ENCODE measurements at places on chromosomes 5 and 9.

- DNase-seq = no peak
Observed at GRCh38 chr5:177603631-177604030, 3.7 kb downstream of the B4GALT7 start.

GRCh38 chr5:170303549-170303948, 6.0 kb upstream of the LCP2 start:
- no peak for DNase-seq

DNA sequence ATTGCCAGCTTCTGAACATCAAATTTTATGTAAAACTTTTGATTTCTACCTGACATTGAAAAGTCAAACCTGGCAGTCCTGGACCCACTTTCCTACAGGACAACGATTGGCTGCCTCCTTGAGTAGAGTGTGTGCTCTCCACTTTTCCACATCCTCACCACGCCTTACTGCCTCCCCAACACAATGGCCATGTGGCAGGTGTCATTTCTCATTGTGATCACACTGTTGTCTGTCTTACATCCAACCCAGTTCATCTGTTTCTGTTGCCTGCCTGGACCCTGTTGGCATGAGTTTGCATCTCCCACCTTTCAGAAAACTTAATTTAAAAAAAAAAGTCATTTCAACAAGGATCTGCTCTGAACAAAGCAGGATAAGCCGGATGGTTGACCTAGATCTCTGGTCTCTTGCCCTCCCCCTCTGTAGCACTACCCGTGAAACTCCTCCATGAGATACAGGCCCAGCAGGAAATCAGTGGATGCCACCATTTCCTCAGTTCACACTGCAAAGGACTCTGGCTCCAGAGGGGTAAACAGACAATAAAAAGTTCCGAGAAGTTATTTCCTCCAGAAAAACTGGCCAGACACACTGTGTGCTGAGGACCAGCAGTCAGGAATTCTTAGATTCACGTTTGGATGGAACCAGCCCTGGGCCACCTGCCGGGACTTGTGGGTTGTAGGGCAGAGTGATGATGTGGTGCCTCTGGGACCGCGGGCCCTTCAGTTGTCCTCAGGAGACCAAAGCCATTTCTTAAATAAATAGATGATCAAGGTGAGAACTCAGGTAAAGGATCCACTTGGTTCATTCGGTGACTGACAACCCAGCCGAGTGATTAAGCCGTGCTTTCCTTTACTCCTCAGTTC, 48.6 kb downstream of the AMBP start:
- no peak for DNase-seq

- no peak for DNase-seq
Observed at GRCh38 chr9:107242073-107243030, 40.7 kb upstream of the RAD23B start.

GRCh38 chr5:41598011-41598410, 87.6 kb upstream of the PLCXD3 start:
- no peak for DNase-seq

DNA sequence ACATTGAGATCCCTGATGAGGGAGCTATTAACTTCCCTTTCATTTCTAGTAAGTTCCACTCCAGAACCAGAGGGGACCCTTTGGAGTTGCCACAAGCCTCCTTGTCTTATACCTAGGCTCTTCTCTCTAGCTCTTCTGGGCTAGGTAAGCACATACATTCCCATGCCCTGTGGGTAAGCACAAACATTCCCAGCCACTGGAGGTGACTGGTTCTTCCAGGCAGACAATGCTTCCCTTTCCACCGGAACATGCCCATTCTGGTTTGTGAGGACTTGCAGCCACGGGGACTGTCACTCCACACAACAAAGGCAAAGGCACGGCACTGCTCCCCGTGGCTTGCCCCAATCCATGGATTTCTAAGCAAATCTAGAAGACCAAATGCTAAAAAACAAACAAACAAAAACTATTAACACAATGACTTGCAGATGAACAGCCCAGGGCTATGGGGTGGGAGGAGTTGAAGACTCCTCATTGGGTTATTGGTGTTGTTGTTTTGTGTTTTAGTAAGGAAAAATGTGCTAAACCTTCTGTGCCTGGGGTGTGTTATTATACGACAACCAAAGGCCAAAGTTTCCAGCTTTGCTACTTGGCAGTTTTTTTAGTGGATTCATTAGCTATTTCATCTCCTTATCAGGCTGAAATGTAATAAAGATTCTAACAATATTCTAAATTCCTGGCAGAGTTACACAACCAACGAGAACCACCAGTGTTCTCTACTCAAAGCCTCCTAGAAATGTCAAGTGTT, 276.2 kb downstream of the SYK start:
- DNase-seq = no peak

- no peak for DNase-seq
Observed at GRCh38 chr5:148860599-148860998, 34.2 kb downstream of the ADRB2 start.

GRCh38 chr9:137632230-137633161, 13.7 kb downstream of the EHMT1 start:
- DNase-seq = no peak

DNA sequence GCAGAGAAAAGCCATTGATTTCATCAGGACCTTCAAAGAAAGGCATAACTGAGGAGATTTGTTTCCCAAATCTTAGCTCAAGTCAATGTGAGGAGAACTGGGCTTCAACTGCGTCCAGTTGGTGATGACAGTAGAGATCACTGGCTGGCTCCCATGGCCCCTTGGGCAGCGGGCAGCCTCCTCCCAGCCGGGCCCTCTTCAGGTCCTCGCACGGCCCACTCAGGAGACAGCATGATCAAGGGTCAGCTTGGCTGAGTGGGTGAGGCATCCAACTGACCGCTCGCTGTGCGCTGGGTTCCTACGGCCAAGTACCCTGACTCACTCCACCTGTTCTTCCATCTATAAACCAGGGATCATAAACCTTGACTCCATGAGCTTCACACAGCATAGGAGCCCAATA, 274.0 kb downstream of the NSG2 start:
- DNase-seq = no peak

DNA sequence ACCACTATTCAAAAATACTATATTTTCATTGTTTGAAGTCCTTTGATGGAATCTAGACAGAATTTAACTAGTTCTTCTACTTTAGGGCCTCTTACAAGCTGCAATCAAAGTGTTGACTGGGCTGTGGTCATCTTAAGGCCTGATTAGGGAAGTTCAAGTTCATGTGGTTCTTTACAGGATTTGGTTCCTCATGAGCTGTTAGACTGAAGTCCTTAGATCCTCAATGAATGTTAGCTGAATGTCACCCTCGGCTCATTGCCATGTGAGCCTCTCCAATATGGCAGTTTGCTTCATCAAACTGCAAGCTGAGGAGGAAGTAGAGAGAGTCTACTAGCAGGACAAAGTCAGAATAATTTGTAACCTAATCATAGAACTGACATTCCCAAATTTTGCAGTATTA, 135.1 kb downstream of the CSNK1G3 start:
- DNase-seq = no peak

- no peak for DNase-seq
Observed at GRCh38 chr5:73272351-73272750, 99.4 kb downstream of the TMEM174 start.

DNA sequence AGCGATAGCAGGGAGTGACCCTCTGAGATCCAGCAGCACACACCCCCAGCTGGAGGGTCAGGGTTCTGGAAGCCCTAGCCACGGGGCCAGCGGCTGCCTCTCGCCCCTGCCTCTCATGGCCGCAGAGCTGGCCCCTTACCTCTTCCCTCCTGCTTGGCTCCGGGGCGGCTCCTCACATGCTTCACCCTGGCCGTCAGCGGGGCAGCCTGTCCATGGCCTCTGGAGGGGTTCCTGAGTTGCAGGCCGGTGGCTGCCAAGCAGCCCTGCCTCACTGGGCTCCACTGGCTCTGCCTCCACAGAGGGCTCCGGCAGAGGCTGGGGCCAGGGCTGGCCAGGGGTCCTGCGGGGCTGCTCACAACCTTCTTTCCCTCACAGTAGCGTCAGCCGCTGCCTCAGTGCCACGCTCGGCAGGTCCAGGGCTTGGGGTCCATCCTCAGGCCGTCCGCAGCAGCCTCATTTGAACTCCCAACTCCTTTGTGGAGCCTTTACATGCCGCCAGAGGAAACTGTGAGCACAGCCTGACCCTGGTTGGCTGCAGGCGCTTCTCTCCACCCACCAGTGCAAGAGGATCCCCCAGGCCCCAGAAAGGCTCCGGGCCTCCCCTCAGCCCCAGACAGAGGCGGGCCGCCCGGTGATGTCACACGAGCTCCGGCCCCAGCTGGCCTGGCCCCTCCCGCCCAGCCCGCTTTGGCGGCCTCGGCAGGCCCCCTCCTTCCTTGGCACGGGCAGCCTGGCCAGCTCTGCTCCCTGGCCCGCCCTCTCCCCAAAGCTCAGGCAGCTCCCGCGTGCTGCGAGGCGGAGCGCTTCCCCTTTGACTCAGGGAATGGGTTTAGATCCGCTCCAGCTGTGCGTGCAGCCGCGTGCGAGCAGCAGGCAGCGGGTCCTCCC, at the start of gene ANGPTL2:
TSS of gene ANGPTL2 (minus strand) at position 460 of the 888 bp plus-strand sequence. CDS start 13,904 bp downstream, outside the sequence.
- peak; percentile 89 for DNase-seq

DNA sequence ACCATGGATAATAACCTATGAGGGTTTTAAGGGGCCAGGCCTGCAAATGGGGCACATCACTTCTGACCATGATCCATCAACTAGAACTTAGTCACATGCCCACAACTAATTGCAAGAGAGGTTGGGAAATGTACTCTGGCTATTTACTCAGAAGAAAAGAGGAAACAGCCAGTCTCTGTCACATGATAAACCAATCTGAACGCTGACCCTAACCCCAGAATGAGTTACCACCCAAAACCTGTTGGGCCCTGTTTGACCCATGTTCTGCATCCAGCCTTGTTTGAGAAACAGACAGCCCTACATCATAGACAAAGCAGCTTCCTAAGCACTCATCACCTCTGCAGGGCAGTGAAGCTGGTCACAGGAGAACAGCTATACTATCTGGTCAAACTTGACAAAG, 5.8 kb downstream of the MACROH2A1 start:
- DNase-seq = no peak

GRCh38 chr9:31677415-31677814, 707.0 kb upstream of the ACO1 start:
- no peak for DNase-seq

GRCh38 chr9:89999534-90000370, 394.9 kb downstream of the GADD45G start:
- DNase-seq = peak; percentile 29

GRCh38 chr5:68398146-68398812, 182.7 kb downstream of the PIK3R1 start:
- no peak for DNase-seq

DNA sequence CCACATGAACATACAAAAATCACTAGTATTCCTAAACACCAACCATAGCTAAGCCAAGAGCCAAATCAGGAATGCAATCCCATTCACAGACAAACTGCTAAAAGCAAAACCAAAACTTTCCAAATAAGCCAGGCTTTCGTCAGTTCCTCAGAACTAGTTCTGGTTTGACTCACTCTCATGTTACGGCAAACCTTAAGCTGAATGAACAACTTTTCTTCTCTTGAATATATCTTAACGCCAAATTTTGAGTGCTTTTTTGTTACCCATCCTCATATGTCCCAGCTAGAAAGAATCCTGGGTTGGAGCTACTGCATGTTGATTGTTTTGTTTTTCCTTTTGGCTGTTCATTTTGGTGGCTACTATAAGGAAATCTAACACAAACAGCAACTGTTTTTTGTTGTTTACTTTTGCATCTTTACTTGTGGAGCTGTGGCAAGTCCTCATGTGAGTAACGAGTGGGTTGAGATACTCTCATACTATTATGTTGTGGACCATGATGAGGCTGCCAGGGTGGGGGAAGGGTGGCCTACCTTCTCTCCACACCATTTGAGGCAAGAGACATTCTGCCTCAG, at the start of gene PDCD1LG2:
TSS of gene PDCD1LG2 (plus strand) at position 172 of the 572 bp plus-strand sequence. CDS start 12,016 bp downstream, outside the sequence.
- peak; percentile 54 for DNase-seq

DNA sequence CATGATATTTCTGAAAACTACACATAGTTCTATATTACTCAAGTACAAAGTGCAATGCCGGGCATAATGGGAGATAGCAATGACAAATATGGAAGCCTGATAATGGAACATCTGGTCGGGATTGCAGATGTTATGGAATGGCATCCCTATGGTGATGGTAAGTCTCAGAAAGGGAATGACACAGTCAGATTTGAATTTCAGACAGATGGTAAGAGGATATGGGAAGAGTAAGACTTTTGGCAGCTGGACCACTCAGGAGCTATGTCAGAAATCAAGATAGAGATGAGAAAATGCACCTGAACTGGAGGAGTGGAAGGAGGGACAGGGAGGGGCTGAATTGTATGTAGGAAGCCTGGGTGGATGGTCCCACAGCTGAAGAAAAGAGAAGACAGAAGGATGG, 200.0 kb downstream of the DTWD2 start:
- DNase-seq = no peak

DNA sequence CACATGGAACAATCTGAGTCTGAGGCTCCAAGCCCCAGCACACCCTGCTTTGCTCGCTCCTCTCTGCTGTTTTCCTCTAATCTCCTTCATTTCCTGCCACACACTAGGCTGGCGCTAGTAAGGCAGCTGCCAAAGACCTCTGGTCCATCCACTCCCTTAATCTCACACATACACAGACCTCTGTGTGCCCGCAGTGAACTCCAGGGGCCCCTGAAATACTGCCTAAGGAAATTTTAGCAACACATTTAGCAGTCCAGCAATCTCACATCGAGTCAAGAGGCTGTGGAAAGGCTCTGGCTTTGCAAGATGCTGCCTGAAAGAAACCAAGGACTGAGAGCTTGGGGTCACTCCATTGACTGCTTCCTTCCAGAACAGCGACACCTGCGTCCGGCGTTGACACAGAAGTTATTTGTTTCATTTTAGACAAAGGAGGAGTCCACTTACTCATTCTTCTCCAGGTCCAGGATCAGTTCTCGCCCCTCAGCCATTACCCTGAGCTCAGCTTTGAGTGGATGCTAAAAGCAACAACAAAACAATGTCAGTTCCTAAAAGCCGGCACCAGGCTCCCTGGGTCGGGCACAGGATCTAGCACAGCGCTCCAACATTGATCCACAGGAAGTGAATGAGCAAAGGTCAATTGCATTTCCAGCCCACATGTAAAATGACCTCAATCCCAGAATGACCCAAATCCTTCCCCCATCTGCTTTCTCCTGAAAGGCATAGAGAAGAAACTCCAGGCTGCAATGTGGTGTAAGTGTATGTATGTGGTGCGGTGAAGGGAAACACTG, 11.5 kb downstream of the ADAM19 start:
- no peak for DNase-seq

GRCh38 chr5:111063709-111064322, 7.7 kb upstream of the TSLP start:
- no peak for DNase-seq

- DNase-seq = no peak
Observed at GRCh38 chr9:125983681-125984080, 236.5 kb downstream of the PBX3 start.

DNA sequence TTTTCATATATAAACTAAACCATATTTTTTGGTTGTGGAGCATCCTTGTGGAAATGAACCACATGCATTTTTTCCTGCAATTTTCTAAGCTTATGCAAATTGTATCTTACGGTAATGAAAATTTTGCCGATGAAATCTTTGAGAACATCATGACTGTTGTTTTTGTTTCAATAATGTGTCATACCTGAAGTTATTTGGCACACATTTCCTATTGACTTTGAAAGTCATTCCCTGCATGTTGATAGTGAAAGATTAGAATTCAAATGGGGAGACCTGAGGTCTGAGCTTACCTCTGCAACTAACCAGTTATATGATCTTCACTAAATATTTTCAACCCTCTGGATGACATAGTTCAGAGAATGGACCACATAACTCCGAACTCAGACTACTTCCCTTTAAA, 88.5 kb downstream of the PRR16 start:
- DNase-seq = no peak

All from skeletal muscle cell (primary cell).